GF-D8 (cell line): ENCODE measurements at places on chromosomes 4 and X.

DNA sequence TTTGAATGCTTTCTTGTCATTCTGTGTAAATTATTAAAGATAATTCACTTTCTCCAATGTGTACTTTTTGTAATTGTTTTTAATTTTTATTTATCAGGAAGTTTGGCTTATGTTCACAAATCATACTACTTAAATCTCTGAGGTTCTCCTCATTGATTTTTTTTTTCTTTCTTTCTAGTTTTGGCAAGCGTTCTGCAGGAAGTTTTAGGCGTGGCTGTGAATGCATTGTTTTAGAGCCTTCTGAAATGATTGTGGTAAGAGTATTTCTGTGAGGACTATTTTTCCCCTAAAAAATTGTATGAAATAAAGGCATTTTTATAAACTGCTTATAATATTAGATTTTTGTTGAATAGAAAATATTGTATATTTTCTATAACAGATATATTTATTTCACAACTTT lies 135.8 kb downstream of the RAPGEF2 start:
- no peak for DNase-seq

DNA sequence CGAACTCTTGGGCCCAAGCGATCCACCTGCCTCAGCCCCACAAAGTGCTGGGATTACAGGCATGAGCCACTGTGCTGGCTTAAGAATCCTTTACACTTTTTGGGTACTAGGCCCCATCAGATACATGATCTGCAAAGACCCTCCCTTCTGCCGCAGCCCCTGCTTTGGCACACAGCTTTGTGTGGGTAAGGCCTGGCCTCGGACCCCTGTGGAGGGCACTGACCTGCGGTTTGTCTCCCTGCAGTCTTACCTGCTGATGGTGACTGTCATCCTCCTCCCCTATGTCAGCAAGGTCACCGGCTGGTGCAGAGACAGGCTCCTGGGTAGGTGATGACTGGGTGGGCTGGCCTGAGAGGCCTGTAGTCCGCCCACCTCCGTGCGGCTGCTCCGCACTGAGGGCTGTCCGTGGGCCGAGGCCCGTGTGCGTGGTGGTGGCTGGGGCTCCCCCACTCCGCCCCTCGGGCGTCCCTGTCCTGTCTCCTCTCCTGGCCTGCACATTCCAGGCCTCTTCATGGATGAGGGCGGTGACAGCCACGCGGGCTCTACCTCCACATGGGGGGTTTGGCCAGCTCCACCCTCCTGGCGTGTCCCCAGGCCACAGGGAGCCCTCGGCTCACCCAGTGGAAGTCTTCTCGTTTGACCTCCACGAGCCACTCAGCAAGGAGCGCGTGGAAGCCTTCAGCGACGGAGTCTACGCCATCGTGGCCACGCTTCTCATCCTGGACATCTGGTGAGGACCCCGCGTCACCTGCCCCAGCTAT lies 18.0 kb downstream of the DGKQ start:
- DNase-seq: no peak

DNA sequence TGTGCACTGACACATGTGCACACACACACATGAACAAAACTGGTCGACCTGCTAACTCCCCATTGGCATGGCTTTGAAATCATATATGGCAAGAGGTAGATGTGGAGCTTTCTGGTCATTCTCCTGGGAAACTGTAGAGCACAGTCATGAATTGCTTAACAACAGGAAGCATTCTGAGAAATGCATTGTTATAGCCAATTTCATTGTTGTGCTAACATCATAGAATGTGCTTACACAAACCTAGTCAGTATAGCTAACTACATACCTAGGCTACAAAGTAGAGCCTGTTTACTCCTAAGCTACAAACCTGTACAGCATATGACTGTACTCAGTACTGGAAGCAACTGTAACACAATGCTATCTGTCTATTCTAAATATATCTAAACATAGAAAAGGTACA lies 134.2 kb upstream of the SH3RF1 start:
- DNase-seq: no peak

- DNase-seq: no peak
Observed at GRCh38 chrX:21476909-21477308, 102.7 kb downstream of the CNKSR2 start.

GRCh38 chr4:173194157-173194556 lies 25.5 kb downstream of the GALNT7 start:
- DNase-seq: no peak

- no peak for DNase-seq
Observed at GRCh38 chr4:86178211-86178610, 181.6 kb downstream of the MAPK10 start.

GRCh38 chrX:41313419-41313818 lies 20.5 kb upstream of the DDX3X start:
- DNase-seq: no peak

- DNase-seq: no peak
Observed at GRCh38 chr4:33737726-33738125, 2506.6 kb downstream of the ARAP2 start.

DNA sequence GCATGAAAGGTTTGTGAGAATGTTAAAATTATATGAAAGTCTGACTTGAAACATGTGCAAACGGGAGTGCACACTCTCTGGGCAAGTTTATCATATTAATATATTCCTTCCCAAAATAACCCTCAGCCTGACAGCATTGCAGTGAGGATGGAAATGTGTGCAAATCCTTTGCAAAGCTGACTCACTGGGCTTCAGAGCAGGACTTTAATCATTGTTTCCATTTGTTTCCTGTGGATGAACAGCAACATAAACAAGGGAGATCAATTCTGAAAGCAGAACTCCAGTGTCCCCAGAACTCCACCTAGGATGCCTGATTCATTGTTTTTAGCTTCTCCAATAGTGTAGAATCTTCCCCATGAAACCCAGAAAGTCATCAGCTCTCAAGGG lies 32.9 kb downstream of the SLC2A9 start:
- no peak for DNase-seq

DNA sequence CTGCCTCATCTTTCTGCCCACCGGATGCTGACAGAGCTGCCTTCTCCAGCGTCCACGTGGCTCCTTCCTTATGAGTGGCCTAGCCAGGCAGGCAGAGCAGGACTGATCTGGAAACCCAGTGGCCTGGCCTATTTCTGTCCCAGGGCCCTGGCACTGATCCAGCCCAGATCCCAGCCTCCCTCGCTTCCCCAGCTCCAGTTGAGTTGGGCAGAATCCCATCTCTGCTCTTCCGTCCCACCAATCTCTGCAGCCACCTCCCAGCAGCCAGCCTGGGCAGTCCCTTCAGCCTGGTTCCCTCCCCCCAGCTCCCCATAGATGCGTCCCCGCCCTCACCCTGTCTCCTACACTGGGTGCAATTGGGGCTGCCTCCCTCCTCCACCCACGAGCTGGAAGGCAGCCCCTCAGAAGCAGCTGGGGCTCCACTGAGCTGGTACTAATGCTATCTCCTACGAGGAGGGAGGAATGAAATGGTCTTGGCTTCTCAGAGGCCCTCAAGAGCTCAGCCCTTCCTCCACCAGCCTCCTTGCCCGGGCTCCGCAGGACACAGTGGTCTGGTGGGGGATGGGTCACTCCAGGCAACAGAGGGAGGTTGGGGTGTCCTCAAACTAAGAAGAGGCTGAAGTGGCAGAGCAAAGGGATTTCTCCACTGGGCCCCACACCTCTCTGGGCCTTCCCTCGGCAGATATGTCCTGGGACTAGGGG lies 94.2 kb downstream of the PJA1 start:
- DNase-seq: no peak

DNA sequence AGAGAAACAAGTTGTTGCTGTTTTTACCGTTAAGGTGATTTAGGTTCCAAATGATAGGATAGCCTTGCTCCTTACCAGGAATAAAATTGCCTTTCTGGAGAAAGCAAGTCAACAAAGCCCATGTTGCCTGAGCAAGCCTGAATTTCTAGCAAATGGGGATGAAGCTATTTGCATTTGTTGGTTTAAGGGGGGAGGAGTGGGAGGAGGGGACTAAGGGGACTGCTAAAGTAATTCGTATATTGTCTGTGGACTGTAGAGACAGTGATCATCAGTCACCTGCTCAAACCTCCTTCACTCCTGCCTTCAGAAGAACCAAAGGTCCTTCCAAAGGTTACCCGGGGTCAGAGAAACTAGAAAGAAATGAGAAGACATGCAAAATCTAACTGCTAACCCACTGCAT lies 65.8 kb downstream of the SCML2 start:
- no peak for DNase-seq

- no peak for DNase-seq
Observed at GRCh38 chr4:155545456-155545855, 121.2 kb upstream of the GUCY1A1 start.

- DNase-seq: no peak
Observed at GRCh38 chr4:138805736-138806135, 209.8 kb upstream of the NOCT start.

GRCh38 chrX:103063918-103064434 lies at the start of gene BEX1:
Gene BEX1 (minus strand): TSS chrX:103064171. CDS start chrX:103063274, 897 bp downstream.
- DNase-seq: no peak

DNA sequence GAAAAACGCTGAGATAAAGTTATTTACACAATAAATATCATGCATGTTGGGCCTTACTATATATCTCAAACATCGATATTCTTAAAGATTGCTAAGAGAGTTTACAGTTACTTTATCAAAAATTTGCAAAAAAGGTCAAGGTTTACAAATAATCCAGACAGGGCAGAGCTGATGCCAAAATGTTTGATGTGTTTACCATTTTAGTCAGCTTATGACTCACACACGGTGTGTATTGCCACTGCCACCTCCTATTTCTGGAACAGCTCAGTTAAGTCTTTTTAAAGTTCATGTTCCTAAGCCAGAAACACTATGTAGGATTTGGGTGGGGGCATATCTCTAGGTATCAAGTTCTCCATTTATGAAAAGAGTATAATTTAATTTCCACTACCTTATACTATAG lies 580.6 kb downstream of the INPP4B start:
- DNase-seq: no peak

DNA sequence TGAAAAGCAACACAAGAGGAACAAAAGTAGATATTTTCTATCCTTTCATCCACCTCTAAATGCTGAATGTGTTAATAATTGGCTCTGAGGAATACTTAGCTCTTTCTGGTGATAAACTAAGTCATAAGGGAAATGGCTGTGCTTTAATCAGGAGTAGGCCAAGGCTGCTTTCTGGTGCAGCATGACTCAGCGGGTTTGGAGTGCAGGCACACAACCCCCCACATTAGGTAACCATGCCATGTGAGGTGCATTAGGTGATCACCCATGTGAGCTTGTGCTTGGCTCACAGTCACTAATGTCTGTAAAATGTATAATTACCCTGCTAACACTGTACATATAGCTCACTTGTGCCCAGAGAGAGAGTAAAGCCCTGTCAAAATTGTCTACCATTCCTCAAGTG lies 57.2 kb downstream of the USP38 start:
- DNase-seq: no peak
